ENCODE measurements at places on chromosomes 7 and 10.

GRCh38 chr10:62554632-62555199 lies 180.5 kb downstream of the ZNF365 start:
- peak; percentile 37 for DNase-seq

- no peak for DNase-seq
Measured at GRCh38 chr7:144439717-144440205, 36.3 kb upstream of the NOBOX start.

GRCh38 chr7:28750981-28751380 lies 207.1 kb downstream of the TRIL start:
- DNase-seq: no peak

DNA sequence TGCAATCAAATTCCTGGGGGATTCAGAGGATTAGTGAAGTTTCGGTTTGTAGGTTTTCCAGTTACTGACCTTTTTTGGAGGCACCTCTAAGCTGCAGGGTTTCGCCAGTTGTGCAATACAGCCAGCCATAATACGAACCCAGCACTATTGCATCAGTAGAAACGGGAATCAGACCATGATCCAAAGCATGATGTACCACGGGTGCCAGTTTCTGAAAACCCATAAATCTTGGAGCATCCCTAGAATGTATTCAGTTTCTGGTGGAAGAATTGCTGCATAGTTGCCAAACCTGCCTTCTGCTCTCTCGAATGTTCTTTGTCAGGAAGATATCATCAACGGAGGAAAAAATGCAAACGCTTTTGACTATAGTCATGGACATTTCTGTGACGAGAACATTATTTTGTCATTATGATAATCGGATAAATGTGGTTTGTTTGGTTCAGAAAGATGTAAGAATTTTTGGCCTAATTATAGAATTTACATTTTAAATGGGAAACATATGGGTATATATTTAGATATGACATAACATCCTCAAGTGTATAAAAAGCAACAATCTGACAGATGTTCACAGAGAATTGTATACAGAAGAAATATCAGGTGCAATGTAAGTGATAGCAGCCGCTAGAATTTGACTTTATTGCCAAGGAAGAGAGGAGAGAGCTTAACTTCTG lies 186.2 kb upstream of the PRKCQ start:
- DNase-seq: no peak

DNA sequence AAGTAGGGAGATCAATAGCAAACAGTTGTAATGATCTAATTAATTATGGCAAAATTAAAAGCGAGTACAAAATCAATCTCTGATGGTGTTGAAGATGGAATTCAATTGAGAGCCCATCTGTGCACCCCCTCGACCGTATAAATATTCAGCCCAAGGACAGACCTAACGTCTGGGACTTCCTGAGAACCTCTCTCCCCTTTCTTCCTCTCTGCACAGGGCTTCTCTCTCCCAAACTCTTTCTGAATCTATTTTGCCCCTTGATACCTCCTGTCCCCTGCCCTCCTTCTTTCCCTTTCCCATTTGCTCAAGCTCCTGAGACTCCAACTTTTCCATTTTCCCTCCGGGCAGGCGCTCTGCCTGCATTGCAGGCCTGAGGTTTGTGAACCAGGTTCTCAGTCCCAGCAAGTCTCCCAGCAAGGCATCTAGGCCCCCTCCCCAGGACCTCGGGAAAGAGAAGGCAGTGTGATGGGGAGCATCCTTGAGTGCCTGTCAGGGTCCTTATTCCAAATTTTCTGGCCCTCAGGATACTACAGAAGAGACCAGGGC lies 8.5 kb upstream of the PAX2 start:
- DNase-seq: no peak

GRCh38 chr10:500876-501275 lies 188.6 kb downstream of the DIP2C start:
- no peak for DNase-seq

- no peak for DNase-seq
Measured at GRCh38 chr7:133434246-133434865, 181.5 kb downstream of the EXOC4 start.

DNA sequence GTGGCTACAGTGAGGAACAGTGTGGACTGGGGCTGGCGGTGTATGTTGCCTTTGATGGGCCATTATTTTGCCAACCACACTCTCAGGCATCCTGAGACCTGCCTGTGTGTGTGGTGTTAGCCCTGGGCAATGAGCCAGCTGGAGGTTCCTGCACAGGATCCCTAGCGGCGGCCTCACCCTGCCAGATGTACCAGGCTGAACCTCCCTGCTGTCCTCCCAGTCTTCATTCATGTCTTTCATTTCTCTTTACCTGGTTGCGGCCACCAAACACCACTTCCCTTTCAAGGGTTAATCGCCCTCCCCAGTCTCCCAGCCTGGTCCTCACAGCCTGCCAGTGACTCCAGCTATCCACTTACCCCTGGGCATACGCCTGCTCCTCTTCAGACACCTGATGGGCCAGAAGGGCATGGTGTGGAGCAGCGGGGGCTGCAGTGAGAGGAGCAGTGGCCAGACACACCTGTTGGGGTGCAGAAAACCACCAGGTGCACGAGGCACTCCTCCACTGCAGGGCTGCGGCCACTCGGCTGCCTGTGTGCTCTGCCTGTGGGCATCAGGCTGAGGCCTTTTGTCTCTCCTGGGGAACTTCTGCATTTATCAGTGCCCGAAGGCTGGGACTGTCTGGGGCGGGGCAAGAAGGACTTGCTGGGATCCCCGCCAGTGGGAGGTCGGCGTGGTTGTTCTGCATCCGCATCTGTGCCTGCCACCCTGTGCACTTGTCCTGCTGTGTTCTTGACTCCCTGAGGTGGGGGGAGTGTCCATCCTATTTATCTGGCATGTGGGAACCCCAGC lies 111.6 kb downstream of the ARHGAP22 start:
- DNase-seq: peak; percentile 2

DNA sequence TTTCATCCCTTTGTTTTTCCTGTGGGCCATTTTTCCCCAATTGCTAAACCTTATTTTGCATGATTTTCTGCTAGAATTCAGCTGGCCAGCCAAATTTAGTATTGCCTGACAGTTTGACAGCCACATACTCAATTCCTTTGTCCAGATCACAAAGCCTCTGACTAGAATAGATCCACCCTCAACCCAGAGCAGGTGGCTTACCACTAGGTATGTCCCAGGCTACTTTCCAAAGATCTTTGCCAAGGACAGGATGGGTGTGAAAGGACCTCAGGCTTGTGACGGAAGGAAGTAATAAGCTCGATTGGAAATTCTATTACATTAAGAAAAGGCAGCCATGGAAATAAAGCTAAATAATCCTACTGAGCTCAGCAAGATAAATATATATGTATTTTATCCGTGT lies 50.6 kb upstream of the AGK start:
- DNase-seq: no peak

GRCh38 chr7:64102656-64103400 lies 57.6 kb downstream of the ZNF727 start:
- no peak for DNase-seq

DNA sequence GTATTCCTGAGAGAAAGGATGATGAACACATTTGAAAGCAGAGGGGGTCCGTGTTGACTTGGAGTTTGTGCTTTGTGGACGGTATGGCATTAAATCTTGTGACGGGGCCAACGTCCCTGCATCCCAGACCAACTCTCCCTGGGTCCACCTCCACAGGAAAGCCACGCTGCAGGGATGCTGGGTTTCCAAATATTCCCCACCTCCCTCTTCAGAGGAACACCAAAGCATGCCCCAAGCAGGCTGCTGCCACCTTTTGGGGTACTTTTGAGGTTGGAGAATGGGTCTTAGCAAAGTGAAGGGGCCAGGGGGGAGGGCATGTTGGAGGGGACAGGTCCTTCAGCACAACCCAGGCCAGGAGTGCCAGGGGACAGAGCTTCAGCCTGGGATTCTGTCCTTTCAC lies 504.4 kb downstream of the TCERG1L start:
- DNase-seq: no peak

- DNase-seq: no peak
Measured at GRCh38 chr10:120517881-120518484, 61.0 kb downstream of the PLPP4 start.

DNA sequence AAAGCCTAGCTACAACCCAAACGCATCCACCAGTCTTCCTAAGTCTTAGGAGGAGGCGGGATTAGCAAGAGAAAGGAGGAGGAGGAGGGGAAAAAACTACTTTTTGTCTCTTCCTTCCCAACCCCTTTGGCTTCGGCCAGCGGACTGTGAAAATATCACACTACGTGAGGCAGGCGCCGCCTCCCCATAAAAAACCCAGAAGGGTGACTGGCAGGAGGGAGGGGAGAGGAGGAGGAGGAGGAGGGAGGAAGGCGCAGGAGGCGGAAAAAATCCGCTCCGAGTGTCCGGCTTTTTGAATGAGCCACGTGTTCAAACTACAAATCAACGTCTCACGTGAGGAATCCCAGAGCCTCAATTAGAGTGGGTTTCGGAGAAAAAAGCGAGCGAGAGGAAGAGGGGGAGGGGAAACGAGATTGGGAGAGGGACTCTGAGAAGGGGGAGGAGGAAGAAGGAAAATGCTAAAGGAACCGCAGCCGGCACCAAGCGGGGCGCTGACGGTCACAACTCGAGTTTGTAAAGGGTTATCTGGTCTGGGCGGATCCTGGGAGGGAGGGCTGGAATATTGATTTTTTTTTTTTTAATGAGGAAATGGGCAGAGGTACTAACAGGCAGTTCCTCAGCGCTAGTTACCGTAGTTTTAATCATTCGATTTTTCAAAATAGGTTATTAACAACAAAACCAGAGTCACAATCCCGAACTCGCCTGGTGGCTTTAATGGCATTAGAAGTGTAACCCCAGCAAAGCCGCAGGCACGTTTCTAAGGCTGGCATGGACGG lies at the start of gene IGF2BP3:
Gene IGF2BP3 (minus strand): TSS at position 162 of the 776 bp plus-strand sequence. CDS start 381 bp downstream, outside the sequence.
- DNase-seq: peak; percentile 96

GRCh38 chr10:99996671-99997648 lies 12.8 kb downstream of the DNMBP start:
- no peak for DNase-seq

GRCh38 chr7:66807736-66808135 lies 67.2 kb downstream of the RABGEF1 start:
- DNase-seq: no peak

GRCh38 chr10:52454491-52454890 lies 140.4 kb downstream of the DKK1 start:
- DNase-seq: no peak

- DNase-seq: no peak
Measured at GRCh38 chr10:125155101-125155500, 5.3 kb downstream of the CTBP2 start.

- DNase-seq: no peak
Measured at GRCh38 chr7:47333959-47334358, 248.0 kb downstream of the TNS3 start.

DNA sequence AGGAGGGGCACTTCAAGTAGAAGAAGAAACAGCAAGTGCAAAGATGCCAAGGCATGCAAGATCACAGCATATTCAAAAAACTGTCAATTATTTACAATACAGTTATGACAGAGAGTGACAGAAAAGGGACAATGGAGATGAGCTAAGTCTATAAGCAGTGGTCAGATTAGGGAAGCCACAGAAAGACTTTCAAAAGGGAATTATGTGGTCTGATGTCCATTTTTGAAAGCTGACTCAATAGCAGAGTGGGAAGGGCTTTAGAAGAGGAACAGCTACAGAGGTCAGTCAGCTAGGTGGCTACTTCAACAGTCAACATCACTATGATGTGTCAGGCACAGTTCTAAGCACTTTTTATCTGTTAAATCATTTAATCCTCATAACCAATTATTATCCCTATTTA lies 45.2 kb upstream of the SPOCK2 start:
- DNase-seq: no peak

- DNase-seq: no peak
Measured at GRCh38 chr7:96100737-96101136, 221.2 kb downstream of the SLC25A13 start.

DNA sequence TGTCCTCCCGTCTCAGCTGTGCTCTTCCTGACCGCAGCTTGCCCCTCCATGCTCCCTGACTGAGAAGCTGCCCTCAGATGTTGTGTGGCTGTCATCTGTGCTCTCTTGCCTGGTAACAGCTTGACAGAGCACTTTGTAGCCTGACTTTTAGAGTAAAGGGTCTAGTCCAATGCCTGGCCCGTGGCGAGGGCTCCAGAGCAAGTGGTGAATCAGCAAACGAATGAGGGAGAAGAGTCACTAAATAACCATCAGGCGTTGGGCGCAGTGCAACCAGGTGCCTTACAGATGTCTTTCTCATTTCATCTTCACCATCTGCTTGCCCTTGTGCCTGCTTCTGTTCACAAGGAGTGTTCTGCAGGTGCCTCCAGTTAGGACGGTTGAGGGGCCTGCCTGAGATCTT lies 45.6 kb downstream of the MKI67 start:
- DNase-seq: no peak

DNA sequence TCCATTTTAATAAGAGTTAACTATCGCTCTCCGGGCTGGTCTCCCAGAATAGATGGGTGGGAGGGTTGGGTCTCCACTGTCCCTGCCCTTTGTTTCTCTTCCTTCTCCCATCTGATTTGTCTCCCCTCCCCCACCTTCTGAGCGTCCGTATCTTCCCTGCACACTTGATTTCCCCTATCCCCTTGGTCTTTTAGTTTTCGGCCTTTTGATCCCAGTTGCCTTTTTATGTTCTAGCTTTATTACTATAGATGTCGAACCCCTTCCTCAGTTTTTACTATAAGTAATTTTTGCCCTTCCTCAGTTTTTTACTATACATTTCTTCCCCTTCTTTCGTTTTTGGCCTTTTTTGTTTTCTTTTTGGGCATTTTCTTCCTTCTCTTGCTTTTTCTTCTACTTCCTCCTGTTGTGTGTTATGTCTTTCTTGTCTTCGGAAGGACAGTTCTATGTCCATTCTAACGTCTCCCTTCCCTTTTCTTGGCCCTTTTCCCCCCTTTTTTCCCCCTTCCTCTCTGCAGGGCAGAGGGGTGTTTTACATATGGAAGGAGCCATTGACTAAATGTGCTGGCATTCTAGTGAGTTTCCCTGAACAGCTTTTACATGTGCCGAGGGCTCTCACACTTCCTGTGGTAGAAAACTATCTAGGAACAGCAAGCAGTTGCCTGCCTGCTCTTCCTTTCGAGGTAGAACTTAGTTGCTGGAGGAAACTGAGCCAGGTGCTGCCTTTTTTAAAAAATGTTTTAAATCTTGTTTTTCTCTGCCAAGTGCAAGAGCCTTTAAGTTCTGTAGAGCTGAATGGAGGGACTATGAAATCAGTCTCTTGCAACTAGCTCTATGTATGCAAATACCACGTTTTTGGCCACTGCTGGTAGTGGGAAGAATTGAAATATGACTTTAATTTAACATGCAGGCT lies 2.8 kb downstream of the TET1 start:
- DNase-seq: peak; percentile 7

DNA sequence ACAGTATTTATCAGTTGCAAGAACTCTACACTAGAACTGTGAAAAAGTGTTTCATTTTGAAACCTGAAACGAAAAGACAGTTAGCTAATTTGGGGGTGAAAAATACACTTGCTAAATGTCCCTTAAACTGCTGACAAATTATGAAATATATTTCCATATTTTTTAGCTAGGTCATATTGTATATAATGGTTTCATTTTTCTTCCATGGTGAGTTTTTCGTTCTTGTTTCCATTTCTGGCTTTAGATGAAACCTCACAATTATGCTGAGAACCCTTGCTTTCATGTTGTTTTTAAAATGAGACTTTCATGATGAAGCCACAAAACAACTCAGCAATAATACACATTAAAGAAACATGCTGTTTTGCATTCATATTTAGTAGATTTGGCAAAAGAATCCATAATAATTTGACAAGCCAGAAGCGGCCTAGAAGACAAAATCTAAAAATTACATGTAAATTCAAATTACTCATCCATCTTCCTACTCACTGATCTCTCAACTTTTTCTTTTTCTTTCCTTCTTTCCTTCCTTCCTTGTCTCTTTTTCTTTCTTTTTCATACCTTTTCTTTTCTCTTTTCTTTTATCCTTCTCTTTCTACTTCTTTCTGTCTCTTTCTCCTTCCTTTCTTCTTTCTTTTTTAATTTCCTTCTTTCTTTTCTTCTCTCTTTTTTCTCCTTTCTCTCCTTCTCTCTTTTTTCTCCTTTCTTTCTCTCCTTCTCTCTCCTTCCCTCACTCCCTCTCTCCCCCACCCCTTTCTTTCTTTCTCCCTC lies 46.5 kb upstream of the ITGB8 start:
- DNase-seq: no peak

All from SHP77 (cell line).